IMR-90 (cell line): ENCODE measurements at places on chromosomes 7 and 10. TPM values are rescaled to one million over a fixed set of nuclear protein-coding genes. Genes with fewer than 3 reads are reported as not detected.

GRCh38 chr7:113561446-113561845 is 357.4 kb downstream of the PPP1R3A start:
- peak; percentile 21 for DNase-seq

GRCh38 chr10:63703740-63704345 is 182.6 kb downstream of the REEP3 start:
- DNase-seq, result no peak

GRCh38 chr10:117741524-117741923 is 199.0 kb downstream of the EMX2 start:
- DNase-seq, result no peak

DNA sequence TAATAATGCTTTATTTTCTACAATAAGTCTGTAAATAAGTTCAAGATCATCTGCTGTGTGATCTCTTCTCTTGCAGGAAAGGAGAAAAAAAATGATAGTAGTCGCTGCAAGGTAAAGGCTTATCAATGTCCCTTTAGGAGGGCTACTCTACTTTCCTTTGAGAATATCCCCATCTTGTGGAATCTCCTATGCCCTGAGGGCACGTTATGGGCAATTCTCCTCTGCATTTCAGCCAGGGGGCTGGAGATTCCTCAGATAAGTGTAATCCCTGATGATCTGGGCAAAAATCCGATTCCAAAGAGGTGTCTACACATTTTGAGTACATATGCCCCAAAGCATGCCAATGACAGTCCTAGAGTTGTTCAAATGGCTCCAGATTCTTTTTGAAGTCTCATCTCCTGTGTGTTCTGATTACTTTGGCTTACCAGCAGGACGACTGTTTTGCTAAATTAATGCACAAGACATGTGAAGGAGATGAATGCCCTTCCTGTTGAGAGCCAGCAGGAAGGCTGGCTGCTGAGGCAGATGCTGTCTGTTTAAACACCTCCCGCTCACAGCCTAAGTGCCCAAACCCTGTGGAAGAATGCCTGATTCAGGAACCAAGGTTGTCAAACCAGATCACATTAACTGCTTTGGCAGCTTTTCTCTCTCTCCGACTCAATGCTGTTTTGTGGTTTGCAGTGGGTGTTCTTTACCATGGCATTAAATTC is 171.2 kb upstream of the COL1A2 start:
- DNase-seq, result peak; percentile 69

USP6NL gene
- total RNA-seq, result 9.1 and 11.9 TPM in 2 replicates

DNA sequence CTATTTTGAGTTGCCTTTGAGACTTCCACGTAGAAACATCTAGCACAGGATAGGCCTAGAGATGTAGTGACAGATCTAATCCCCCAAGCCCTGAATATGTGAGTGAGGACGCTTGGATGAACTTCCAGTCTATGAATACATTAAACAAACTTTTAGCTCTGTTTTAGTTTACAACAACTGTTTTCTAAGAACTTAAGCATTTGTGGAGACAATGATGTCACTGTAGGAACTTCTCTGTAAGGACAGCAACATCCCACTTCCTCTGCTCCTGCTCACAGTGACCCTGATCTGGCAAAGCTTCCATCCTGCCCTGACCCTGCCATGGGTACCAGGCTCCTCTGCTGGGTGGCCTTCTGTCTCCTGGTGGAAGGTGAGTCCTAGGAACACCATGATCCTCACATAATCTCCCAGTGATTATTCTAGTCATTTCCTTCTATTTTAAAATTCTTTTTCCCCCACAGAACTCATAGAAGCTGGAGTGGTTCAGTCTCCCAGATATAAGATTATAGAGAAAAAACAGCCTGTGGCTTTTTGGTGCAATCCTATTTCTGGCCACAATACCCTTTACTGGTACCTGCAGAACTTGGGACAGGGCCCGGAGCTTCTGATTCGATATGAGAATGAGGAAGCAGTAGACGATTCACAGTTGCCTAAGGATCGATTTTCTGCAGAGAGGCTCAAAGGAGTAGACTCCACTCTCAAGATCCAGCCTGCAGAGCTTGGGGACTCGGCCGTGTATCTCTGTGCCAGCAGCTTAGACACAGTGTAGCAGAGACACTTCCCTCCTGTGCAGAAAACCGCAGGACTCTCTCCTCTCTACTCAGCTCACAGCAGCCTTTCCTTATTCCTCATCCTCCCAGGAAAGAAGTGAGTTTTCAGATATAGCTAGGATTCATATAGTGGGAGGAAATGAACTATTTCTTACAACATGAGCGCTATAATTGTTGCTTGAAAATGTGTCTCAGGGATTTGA is 194.4 kb upstream of the PRSS1 start:
- peak; percentile 75 for DNase-seq

- DNase-seq, result no peak
These were observed 56.7 kb upstream of the TFEC start for GRCh38 chr7:116087291-116087690.

DNA sequence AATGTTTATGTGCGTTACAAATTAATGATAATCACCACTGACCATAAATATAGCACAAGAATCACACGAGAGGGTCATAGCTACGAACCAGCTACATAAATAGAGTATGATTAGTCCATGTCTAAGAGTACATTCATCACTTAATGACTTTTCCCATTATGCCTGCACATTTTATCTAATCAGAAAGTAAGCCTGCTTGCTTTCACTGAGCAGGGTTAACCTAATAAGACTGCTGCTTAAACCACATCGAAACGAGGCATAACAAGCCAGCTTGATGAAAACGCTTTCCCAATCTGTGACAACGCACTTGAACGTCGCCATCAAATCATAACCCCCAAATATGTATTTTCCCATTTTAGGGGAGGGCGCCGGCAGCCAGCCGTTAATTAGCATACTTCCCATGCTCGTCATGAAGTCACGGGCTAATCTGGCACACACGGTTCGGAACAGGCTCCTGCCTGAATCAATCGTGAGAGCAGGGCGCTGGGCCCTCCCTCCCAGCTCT is 71.5 kb downstream of the EBF3 start:
- no peak for DNase-seq

GRCh38 chr7:111727905-111728634 is 165.8 kb upstream of the IMMP2L start:
- no peak for DNase-seq

STK32C gene
- total RNA-seq, result 5.0 TPM in 2 replicates

EGR2 gene
- 0.36 and 0.56 TPM in 2 replicates for total RNA-seq

- DNase-seq, result no peak
These were observed 2.4 kb downstream of the UCMA start for GRCh38 chr10:13231808-13232207.

NPSR1 gene
- not detected in 2 replicates for total RNA-seq

ARHGAP22 gene
- total RNA-seq, result 28.3 and 35.3 TPM in 2 replicates

MACROH2A2 gene
- 16.7 and 17.4 TPM in 2 replicates for total RNA-seq

DNA sequence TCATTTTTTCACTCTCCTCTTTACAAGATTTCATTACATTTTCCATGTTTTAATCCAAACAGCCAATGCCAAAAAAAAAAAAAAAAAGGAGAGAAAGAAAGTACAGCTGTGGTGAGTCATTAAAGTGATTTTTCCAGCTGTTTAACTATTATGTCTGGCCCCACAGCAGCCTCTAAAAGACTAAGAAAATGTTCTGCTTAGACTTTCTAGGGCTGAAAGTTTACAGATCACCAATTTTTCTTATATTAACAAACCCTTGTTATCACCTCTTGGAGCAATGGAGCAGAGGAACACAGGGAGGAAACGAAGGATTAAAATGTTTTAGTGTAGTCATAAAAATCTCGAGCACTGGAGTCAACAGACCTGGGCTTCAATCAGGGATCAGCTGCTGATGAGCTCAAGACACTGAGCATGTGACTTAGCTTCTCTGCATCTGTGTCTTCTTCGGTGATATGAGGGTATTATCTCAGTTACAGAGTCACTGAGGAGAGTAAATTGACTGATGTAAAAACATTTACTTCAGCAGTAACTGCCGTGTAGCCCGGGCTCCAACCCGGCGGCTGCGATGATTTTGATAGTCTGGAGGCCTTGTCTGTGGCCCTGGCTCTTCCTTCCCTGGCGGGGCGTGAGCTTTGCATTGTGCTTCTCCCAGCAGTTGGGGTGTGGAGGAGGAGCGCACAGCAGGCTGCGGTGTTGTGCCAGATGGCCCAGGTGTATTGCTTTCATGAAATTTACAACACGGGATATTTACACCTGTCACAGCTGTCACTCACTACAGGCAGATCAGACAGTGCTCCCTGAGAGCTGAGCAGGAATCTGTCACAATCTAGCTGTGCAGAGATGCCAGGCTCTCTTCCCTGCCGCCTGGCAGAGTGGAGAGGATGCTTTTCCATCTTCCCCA is 298.3 kb upstream of the FZD8 start:
- DNase-seq, result peak; percentile 58

DPP6 gene
- total RNA-seq, result not detected in 2 replicates

ZNF282 gene
- 6.7 and 7.2 TPM in 2 replicates for total RNA-seq

- DNase-seq, result peak; percentile 81
These were observed at the start of gene IMPDH1 for GRCh38 chr7:128409596-128410450. TSS of gene IMPDH1 (minus strand) at chr7:128409982. CDS start at chr7:128409901, 81 bp downstream.

SPDYE6 gene
- total RNA-seq, result not detected in 2 replicates

MKX gene
- 0.28 and 0.36 TPM in 2 replicates for total RNA-seq

TSPAN12 gene
- total RNA-seq, result 0.72 and 1.1 TPM in 2 replicates

LLCFC1 gene
- total RNA-seq, result not detected in 2 replicates

GRCh38 chr10:1499359-1499957 is 237.9 kb downstream of the ADARB2 start:
- no peak for DNase-seq

GRCh38 chr10:109411917-109412316 is 511.4 kb downstream of the XPNPEP1 start:
- no peak for DNase-seq

TRIM50 gene
- total RNA-seq, result not detected in 2 replicates

MRC1 gene
- not detected in 2 replicates for total RNA-seq

DNA sequence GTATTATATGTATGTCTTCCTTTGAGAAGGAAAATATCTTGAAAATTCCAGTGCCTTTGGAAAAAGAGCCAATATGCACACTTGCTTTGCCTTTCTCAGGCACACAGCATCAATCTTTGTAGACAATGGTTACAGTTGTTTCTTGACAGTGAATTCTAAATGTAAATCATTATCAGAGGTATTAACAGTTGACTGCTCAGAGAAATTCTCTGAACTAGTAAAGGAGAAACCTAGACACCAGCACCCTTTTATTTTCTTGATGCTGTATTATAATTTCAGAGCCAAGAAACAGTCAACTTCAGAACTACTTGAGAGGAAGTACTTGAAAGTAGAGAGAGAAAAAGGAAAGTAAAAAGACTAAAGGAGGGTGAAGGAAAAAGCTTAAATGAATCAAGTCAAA is 185.8 kb upstream of the SMIM30 start:
- no peak for DNase-seq

DNA sequence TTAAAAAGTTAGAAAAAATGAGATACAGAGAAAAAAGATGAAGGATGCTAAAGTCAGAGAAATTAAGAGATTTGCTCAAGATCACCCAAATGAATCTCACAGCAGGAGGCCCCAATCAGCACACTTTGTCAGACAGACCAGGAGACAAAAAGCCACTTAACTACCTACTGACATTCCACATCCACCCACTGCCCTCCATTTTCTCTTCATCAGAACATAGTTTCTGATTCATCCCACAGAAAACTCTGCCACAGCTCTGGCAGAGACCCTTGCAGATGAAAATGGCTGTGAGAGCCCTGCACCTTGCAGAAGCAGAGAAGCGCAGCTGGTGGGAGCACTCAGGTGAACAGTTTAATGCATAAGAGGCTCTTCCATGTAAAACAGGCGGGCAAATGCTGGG is 26.6 kb downstream of the DGKI start:
- DNase-seq, result no peak

C7orf57 gene
- total RNA-seq, result not detected in 2 replicates

GTF2I gene
- 46.4 and 66.7 TPM in 2 replicates for total RNA-seq

MYH16 gene
- 0.18 and 0.28 TPM in 2 replicates for total RNA-seq

GRCh38 chr7:29620556-29620930 is 56.9 kb downstream of the PRR15 start:
- no peak for DNase-seq

- peak; percentile 5 for DNase-seq
These were observed 628 bp downstream of the MRPS33 start for GRCh38 chr7:141014125-141014523.

HMX3 gene
- total RNA-seq, result not detected in 2 replicates

FZD8 gene
- total RNA-seq, result 3.6 and 4.4 TPM in 2 replicates

GRCh38 chr10:11631890-11632587 is 20.6 kb upstream of the USP6NL start:
- no peak for DNase-seq

GRCh38 chr10:86813101-86813500 is 56.7 kb downstream of the BMPR1A start:
- DNase-seq, result no peak

LIPM gene
- total RNA-seq, result not detected in 2 replicates

GRCh38 chr7:117771756-117772155 is 101.5 kb downstream of the CTTNBP2 start:
- no peak for DNase-seq

WNT8B gene
- total RNA-seq, result not detected in 2 replicates

- DNase-seq, result peak; percentile 34
These were observed 4.8 kb downstream of the IDE start for GRCh38 chr10:92569071-92569470.

DNA sequence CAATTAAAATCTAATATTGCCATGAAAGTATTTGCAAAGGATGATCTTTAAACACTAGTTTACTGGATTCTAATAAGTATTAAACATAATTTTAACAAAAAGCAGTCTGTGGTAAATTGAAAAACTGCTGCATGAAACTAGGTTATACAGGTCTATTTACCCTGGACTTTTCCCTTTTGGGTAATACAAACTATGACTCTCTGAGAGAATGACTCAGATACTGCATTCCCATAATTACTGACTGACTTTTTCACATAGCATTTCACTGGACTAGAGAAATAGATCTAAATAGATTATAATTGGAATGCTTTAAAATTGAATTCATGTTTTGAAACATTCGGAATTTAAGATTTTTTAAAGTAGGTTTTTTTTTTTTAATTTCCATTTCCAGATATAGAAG is 395.7 kb downstream of the THSD7A start:
- peak; percentile 0 for DNase-seq

FAM221A gene
- total RNA-seq, result 1.1 and 1.4 TPM in 2 replicates

DNA sequence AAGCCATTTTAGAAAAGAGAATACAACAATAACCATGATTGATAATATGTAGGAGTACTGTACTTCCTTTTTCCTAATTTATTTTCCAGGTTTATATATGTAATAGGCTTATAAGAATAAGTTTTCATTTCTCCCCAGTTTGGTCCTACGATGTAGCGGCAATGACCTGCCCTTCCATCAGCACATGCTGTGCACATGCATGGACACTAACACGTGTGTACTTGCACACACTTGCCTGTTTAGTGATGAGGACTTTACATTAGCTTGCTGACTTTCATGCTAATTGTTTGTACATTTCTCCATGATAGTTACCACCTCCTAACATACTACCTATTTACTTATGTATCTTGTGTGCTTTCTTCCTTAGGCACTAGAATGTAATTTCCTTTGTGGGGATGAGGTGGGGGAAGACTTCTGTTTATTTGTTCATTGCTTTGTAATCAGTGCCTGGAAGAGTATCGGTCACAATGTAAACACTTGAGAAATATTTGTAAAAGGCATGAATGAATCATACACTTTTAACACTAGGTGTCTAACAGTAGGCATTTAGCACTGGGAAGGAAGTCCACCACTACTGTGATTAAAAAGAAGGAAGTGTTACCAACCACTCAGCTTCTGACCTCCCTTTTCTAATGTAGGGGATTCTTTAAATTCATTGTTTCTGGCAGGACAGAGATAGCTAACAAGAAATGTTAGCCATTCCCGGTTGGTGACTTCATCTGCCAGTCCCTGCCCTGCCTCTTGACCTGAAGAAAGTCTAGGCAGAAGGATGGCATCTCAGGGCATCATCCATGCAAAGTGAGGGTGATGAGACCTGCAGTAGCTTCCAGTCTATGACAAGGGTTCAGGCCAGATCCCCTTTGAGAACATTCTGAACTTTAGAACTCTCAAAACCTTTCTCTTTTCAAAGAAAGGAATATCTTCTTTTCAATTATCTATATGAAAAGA is 120.2 kb upstream of the RAB18 start:
- DNase-seq, result peak; percentile 6
